ENCODE measurements at places on chromosomes 4 and X.

GRCh38 chrX:84118769-84119168 is 69.2 kb downstream of the RPS6KA6 start:
- no peak for DNase-seq

DNA sequence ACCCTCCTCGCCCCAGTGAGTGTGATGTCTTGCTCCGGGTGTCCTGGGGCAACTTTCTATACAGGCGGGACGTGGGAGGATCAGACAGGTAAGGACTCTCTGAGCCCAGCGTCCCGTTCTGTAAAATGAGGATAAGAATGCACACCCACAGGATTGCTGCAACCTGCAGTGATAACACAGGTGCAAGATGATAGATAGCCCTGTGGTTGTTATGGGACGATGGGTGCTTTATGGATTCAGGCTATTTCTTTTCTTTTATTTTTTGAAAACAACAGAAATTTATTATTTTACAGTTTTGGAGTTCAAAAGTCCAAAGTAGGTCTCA is 28.6 kb downstream of the BEX3 start:
- DNase-seq: no peak

GRCh38 chrX:45860450-45860849 is 659.8 kb upstream of the DIPK2B start:
- no peak for DNase-seq

DNA sequence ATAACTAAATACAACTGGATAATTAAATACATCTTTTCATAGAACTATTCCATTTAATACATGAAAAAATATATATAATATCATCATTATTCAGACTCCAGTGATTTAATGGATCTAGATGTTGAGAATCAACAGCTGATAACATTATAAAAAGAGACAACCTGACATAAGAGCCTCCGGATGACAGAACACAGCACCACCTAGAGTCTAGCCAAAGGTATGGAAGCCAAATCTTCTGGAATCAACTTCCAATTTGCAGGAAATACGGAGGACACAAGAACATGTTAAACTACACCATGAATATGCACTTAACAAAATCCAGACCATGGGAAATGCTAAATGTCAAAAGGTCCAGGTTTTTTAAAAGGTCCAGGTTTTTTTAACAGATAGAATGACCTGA is 55.0 kb downstream of the LRBA start:
- DNase-seq: no peak

- no peak for DNase-seq
Observed at GRCh38 chr4:3369781-3370674, 71.7 kb upstream of the HGFAC start.

DNA sequence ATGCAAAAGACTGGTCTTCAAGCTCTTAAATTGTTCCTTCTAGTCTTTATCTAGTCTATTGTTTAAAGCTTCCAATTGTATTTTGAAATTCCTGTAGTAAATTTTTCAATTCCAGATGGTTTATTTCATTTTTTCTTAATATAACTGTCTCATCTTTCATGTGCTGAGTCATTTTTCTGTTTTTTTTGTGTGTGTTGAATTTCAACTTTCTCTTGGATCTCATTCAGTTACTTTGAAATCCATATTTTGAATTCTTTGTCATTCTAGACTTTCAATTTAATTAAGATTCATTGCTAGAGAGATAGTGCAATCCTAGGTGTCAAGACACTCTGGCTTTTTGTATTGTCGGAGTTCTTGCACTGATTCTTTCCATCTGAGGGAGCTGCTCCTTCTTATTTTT is 128.0 kb upstream of the PRKG2 start:
- DNase-seq: no peak

- peak; percentile 63 for DNase-seq
Observed at GRCh38 chrX:47366041-47366722, 4.2 kb upstream of the ZNF157 start.

- DNase-seq: no peak
Observed at GRCh38 chrX:40403757-40404156, 177.0 kb upstream of the ATP6AP2 start.

- no peak for DNase-seq
Observed at GRCh38 chr4:88756149-88756548, 58.5 kb upstream of the NAP1L5 start.

DNA sequence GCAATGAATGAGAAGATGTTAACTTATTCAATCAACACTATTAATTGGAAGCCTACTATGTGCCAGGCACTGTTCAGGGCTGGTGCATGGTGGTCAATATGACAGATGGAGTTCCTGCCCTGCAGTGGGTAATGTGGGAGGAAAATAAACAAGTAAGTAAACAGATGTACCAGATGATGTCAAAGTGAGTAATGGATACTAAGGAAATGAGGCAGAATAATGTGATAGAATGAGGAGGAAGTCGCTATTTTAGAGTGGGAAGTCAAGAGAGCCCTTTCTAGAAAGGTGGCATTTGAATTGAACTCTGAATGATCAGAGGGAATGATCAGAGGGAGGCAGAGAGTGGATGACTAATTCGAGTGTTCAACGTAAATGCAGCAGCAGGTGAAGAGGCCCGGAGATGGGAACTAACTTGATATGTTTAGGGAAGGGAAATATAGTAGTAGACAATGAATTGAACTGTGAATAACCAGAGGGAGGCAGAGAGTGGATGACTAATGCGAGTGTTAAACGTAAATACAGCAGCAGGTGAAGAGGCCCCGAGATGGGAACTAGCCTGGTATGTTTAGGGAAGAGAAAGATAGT is 48.3 kb downstream of the HMGB3 start:
- no peak for DNase-seq

DNA sequence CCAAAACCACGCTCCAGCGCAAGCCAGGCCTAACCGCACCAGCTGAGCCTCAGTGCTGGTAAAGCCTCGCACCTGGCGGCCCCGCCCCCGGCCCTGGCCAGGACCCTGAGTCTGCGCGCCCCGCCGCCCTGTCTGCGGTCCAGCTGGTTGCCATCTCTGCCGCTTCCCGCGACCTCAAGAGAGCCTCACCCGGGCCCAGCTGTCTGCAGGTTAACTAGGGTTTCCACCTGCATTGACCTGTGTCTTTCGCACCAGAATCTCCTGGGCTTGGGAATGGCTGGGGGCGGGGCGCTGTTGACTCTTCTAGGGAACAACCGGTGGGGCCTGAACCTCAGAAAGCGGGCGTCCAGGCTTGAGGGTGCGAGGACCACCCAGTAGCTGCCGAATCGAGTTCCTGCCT is 207.7 kb upstream of the PRPS2 start:
- no peak for DNase-seq

GRCh38 chr4:180630012-180630665 is 1613.1 kb upstream of the TENM3 start:
- no peak for DNase-seq

DNA sequence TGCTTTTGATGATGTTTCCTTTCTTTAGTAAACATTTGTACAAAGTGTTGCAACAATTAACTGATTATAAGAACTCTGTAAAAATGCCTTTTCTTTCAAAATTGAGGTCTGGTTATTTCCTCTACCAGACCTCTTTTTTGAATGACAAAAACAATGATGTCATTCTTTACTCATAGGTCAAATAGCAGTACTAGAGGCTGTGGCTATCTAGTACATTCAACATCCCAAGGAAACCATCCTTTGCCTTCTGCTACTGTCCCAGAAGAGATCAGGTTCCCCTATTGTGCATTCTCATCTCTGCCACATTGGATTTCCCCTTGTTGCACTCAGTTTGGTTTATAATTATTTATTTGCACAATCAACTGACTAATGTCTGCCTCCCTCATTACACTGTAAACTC is 19.1 kb upstream of the MAD2L1 start:
- no peak for DNase-seq

GRCh38 chr4:83486457-83487129 is 1.7 kb upstream of the ABRAXAS1 start:
- no peak for DNase-seq

DNA sequence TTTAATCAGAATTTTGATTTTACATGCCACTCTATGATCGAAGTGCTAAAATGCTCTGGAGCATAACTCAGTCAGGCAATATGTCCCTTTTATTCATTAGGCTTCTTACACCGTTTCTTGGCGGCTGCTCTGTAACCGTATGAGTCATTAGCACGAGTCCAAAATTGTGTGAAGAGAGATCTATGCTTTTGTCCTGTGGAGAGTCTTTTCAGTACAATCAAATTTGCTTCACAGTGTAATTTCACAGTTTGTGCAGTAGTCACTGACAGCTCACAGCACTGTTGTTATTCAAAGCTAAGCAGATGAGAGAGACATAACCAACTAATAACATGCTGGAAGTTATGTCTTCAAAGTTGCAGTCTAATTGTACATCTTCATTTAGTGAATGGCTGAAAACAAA is 167.8 kb downstream of the PCDH10 start:
- no peak for DNase-seq

Data from activated CD4-positive, alpha-beta T cell treated with anti-CD3 and anti-CD28 coated beads, Interleukin-2, amount 50 U/mL, for 4 hours (primary cell).